Parietal lobe (tissue), 2 donors: ENCODE measurements at places on chromosomes 5 and 9. TPM values are rescaled to one million over a fixed set of nuclear protein-coding genes. Genes with fewer than 3 reads are reported as not detected.

LECT2 gene
- not detected for total RNA-seq

TSSK1B gene
- total RNA-seq = 0.31 TPM

DBN1 gene
- 224 TPM for total RNA-seq

CDC20B gene
- total RNA-seq = 0.31 TPM
